ENCODE measurements at places on chromosomes 6 and 20. TPM values are rescaled to one million over a fixed set of nuclear protein-coding genes. Genes with fewer than 3 reads are reported as not detected.

GRCh38 chr20:52312132-52312729, 120.7 kb upstream of the ZFP64 start:
- DNase-seq: peak; percentile 79

AP5S1 gene
- total RNA-seq: 8.2 TPM

DNA sequence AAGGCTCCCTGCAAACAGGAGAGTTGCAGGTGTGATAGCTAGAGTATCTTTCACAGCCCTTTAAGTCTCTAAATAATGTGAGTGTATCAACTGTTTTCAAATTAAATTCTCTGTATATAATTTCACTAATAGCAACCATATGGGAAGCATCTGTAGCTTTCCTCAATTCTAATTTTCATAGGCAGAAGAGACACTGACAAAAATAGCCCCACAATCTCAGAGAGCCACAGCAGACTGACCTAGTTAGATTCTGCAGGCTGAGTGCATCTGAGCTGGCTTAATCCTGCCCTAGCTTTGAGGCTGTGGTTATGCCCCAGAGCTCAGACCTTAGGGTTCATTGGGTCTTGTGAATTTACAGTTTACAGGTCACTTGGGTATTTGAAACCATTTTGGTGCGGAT, 63.9 kb downstream of the MAP7 start:
- DNase-seq: no peak

DNA sequence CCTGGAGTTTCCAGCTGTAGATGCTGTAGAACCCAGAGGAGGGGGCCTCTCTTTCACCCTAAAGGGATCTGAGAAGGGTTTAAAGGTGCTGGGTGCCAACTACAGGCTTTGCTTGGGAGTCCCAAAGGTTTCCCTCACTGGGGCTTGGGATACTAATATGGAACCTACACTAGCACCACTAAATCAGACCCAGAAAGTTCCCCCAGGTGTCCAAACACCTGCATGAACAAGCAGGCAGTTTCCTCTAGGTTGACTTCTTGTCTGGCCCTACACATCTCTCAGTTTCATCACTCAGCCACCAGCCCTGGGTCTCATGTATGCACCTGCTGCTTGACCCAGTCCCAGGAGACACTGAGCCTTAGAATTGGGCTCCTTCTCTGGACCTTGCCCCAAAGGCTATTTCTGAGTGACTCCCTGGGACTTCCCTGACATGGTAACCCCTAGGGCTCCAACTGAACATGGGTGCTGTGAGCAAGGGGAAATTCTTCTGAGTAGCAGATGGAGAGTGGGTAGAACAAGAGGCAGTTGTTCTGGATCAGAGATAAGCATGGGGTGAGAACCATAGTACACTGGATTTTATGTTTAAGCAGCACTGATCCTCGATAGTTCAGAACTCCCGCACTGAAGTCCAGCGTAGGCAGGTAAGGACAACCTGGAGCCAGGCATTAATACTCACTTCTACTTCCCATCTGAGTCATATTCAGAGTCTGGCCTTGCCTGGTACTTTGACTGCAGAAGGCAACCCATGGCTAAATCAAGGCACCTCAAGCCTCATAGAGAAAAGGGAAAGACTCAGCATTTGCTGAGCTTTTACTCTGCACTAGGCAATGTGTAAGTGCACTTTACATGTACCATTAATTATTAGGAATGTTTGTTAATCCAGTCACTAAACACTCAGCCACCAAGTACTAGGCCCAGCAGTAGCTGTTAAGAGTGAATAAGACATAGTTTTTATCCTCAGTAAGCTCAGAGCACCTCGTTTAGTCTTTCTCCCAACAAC, 16.8 kb downstream of the BCL2L1 start:
- no peak for DNase-seq

- DNase-seq: peak; percentile 80
Observed at GRCh38 chr6:125191916-125192609, 38.5 kb downstream of the TPD52L1 start.

IPCEF1 gene
- total RNA-seq: 25.2 TPM

DNA sequence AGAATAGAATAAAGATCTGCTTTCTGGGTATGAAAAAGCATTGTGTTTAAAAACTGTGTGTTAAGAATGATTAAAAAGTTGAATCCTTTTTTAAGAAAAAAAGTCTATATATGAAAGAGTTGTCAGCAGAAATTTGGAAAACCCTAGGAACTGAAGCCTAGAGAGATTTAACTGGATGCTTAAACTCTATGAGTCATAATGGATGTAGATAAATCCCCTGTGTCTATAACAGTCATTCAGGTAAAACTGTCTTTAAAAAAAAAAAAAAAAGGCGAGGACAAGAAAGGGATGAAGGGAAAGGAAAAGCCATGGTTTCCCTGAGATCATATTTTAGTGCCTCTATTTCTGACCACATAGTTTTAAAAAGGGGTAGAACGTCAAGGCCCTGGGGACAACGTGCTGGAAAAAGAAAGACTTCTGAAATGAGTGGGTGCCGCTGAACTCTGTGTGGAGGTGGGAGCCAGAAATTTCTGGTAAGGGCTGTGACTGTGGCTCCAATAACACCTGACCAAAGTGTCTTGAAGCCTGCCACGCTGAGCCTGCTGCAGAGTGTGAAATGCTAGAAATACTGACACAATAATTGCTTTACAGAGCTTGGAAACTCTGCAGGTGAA, 302.6 kb upstream of the ARID1B start:
- DNase-seq: peak; percentile 27

GRCh38 chr6:162706232-162706631, 21.3 kb downstream of the PRKN start:
- DNase-seq: no peak

- DNase-seq: no peak
Observed at GRCh38 chr6:91654357-91654756, 1067.5 kb upstream of the MAP3K7 start.

DNA sequence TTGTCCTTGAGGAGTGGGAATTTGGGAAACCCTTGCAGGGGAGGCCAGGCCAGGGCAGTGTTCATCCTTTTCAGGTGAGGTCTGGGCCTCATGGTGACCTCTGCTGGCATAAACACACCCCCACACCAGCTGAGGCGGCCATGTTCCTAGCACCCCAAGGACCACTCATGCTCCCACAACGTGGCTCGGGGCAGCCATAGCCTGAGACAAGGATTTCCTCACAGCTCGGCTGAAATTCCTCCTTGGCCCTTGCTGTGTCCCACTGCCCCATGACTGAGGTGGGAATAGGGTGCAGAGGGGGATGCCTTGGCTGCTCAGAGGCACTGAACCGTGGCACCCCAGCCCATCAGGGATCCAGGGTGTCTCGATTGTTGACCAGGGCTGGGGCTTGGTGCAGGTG, 27.3 kb upstream of the SPDEF start:
- DNase-seq: peak; percentile 24

DNA sequence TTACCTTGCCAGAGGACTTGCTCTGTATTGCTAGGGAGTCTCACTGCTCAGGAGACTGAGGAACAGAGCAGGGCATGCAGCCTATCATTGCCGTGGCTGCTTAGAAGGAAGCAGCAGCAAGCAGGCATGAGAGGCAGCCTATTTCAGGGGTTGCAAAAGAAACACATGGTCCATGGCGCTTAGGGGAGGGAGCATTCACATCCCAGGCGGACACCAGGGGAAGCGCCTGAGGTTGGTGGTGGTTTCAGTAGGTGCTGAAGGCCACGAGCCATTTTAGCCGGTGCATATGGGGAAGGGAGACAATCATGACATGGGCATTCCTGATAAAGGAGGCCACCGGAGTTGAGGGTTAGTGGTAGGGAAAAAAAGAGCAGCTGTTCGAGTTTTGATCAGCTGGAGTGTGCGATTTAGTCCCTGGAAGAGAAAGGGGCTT, 20.9 kb downstream of the FARS2 start:
- DNase-seq: no peak

DNA sequence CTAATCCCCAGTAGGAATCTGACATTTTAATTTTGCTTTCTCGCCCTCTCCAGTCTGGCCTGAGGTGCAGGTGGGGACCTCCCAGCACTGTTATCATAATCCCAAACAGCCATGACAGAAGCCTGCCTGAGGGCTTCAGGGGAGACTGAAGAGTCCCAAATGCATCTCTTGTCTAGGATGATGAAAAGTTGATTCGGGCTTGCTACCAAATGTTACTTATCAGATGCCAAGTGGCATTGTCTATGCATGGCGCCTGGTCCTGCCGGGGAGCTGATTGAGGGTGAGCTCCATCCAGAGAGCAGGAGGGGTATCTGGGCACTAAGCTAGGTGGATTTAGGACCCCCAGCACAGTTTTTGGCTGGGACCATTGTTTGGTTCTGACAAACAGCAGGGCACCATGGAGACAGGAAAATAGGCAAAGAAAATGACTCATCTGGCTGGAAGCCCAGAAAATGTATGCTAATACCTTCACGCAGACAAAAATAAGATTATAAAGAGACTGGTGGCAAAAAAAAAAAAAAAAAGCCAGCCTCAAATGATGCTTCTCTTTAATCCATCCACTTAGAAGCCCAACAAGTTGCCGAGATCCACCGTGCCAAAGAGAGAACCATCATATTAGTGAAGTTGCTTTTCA, 513.7 kb upstream of the SULF2 start:
- DNase-seq: no peak

- DNase-seq: no peak
Observed at GRCh38 chr20:6298049-6298448, 175.2 kb upstream of the FERMT1 start.

- DNase-seq: no peak
Observed at GRCh38 chr6:91042656-91043055, 455.8 kb upstream of the MAP3K7 start.

DNA sequence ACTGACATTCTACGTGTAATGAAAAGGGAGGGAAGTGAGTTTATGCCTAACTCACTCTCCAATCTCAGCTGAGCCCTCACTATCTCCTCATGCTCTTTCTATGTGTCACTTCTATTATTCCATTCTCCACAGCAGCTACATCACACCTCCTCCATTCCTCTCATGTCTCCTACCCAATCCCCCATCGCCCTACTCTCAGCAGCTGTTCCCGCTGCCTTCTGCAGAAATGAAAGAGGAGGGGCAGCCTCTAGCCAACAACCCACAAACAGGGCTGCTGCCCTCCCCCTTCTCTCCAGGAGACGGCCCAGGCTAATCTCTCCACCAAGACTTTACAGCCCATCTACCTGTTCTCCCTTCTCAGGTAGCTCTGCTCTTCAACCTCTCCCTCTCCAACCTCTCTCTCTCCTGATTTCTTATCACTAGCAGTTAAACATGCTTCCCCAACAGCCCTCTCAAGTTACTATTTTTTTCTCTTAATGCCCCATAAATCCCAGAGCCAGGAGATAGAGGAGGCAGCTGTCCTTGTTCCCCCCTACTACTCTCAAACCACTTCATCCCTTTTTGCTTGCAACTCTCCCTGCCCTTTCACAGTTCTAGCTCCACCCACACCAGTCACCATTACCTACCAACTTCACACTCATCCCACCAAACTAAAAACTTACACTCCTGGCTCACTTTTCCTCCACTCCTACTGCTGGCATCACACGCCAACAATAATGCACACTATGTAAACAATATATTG, 136.5 kb downstream of the BTBD9 start:
- no peak for DNase-seq

GTSF1L gene
- total RNA-seq: not detected

DNA sequence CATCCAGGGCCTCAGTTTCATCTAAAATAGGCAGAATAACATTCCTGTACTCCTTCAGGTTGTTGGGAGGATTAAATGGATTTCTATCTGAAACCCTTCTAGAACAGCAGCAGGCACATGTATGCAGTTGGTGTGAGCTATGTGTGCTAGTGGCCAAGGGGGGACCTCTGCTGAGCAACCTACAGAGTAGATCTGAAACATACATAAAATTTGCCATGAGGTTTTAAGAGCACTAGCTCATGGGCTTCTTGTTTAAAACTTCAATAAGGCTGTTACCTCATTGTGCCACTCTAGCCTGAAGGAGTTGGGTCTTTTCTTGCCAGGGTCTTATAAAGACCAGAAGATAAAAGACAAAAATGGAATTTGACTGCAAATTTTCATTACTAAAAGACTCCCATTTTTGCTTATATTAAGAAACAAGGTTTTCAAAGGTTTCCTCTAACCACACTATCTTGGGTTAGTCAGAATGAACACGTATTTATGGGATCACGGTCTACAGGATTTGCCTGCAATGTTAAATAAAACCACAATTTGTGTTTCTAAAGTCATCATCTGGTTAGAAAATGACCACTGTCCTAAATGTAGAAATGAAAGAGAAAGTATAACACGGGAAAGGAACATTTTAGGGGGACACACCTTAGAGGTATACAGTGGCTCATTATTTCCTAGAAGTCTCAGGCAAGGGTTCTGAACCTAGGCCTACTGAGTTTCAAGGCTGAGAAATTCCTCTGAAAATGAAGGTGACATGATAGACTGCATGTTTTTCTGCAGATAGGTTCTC, 144.9 kb upstream of the OLIG3 start:
- DNase-seq: no peak

GRCh38 chr20:63295846-63296245, 2.9 kb downstream of the COL20A1 start:
- DNase-seq: no peak

DNA sequence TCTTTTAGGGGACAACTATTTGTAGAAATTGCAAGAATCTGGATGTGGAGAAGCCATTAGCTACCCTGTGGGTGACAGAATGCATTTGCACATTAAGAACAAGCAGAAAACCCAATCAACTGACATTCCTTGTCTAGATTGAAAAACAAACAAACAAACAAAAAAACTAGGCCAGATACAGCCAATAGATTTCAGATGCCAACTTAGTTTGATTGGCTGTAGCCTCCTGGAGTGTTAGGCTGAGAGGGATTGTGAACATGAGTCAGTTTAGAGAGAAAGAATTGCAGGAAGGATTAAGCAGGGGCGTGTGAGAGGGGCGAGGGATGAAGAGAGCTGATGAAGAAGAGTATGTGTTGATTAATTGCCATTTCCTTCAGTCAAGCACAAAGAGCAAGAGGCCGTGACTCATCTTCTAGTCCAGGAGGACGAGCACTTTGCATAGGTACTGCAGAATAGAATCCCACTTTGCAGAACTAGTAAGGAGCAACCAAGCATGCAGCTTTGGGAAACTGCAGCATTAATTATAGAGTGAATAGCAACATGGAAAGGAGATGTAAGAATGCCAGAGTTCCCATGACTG, 188.0 kb upstream of the RAB32 start:
- no peak for DNase-seq

GRCh38 chr20:10379761-10380160, 54.3 kb downstream of the MKKS start:
- DNase-seq: no peak

EPPIN gene
- total RNA-seq: not detected

ZSCAN16 gene
- 2.3 TPM for total RNA-seq

- no peak for DNase-seq
Observed at GRCh38 chr6:53301801-53302537, 46.8 kb downstream of the ELOVL5 start.

DNA sequence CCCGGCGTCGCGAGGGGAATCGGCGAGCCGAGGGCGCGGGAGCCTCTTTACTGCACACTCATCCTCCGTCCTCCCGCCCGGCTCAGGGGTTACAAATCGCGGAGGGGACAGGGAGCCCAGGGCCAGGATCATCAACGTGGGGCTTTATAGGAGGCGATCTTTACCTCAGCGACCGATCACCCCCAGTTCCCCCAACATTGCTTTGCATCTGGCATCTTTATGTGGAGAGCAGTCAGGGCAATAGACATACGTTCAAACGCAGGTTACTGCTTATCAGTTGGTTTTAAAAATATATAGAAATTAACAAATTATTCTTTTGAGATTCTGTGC, 634 bp downstream of the HSF2 start:
- peak; percentile 28 for DNase-seq

All from activated naive CD4-positive, alpha-beta T cell treated with anti-CD3 and anti-CD28 coated beads for 36 hours (primary cell).